ENCODE measurements at places on chromosomes 4 and X. TPM values are rescaled to one million over a fixed set of nuclear protein-coding genes. Genes with fewer than 3 reads are reported as not detected.

GAGE12H gene
- total RNA-seq: not detected

GAGE10 gene
- total RNA-seq: not detected

TCEAL7 gene
- total RNA-seq: 15.9 TPM

FAM47E gene
- total RNA-seq: 0.59 TPM

FOXR2 gene
- total RNA-seq: not detected

TLR7 gene
- total RNA-seq: not detected

ALB gene
- total RNA-seq: not detected

CXorf65 gene
- total RNA-seq: not detected

TADA2B gene
- 11.0 TPM for total RNA-seq

ARFIP1 gene
- total RNA-seq: 38.6 TPM

TASL gene
- total RNA-seq: not detected

MAGEA12 gene
- total RNA-seq: not detected

RPA4 gene
- 0.92 TPM for total RNA-seq

CYP2U1 gene
- total RNA-seq: 17.8 TPM

SLC10A4 gene
- total RNA-seq: not detected

NMU gene
- not detected for total RNA-seq

PABPC4L gene
- 25.2 TPM for total RNA-seq

XK gene
- under 0.01 TPM for total RNA-seq

MAGEA11 gene
- total RNA-seq: not detected

MAPK10 gene
- total RNA-seq: 4.2 TPM

DCLK2 gene
- 10.1 TPM for total RNA-seq

SHROOM4 gene
- 2.4 TPM for total RNA-seq

MAGEB18 gene
- not detected for total RNA-seq

SPACA5 gene
- total RNA-seq: not detected

BEX2 gene
- total RNA-seq: 0.18 TPM

MMRN1 gene
- 0.42 TPM for total RNA-seq

TRIML1 gene
- not detected for total RNA-seq

SLC9B1 gene
- 0.89 TPM for total RNA-seq

GPR50 gene
- not detected for total RNA-seq

ERVMER34-1 gene
- total RNA-seq: not detected

ACOX3 gene
- total RNA-seq: 32.3 TPM

YTHDC1 gene
- 23.2 TPM for total RNA-seq

RCHY1 gene
- 38.0 TPM for total RNA-seq

IRAK1 gene
- 109 TPM for total RNA-seq

ACE2 gene
- not detected for total RNA-seq

All from smooth muscle cell of the umbilical artery (primary cell).